ENCODE measurements at places on chromosomes 12 and 14.

DNA sequence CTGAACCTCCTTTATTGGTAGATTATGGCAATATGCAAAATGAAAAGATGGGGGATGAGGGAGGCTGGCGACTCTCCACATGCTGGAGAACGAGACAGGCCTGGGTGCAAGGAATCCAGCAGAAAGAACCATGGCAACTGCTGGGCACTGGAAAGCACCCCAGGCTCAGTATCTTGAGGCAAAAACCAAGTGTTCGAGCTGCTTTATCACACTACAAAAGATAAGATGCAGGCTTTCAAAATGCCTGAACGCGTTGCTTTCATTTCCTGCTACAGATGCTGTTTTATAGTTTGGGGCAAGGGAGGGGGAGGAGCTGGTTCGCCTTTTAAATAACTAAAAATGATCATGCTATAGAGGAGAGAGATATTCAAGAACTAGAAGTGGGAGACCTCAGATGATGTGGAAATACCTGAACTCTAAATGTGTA is 38.9 kb downstream of the NIN start:
- peak; percentile 7 for DNase-seq

GRCh38 chr14:89384023-89384422 is 33.0 kb downstream of the FOXN3 start:
- no peak for DNase-seq

DNA sequence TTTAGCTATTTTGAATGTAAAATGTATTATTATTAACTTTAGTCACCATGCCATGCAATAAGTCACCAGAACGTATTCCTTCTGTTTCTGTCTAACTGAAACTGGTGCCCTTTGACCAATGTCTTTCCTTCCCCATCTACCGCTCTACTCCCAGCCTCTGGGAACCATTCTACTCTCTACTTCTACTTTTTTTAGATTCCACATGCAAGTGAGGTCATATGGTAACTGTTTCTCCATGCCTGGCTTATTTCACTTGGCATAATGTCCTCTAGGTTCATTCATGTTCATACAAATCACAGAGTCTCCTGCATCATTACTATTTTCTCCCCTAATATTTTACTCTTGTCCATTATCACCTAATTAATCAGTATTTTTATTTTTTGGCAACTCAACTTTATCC is 160.1 kb downstream of the TMX1 start:
- no peak for DNase-seq

DNA sequence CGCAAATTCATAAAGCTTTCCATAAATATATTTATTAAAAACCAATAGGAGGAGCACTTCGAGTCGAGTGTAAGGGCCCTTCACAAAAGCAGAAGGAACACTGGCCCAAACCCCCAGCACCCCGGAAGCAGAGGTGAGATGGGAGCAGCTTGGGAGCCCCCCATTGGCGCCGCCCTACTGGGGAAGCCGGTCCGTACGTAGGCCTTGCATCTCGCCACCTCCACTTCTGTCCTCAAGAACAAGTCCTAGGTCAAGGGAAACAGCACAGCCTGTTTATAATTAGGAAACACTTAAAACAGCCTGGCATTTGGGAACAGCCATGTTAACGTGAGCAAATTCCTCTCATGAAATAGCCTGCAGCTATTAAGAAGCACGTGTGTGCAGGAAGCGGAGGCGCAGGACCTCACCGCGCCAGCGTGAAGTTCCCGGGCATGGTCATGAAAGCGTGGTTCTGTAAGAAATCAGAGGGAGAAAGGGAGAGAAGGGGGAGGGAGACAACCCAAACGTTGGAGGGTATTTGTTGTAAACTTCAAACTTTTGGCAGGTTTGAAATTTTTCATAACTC is 7.7 kb downstream of the ANKRD9 start:
- DNase-seq: no peak

DNA sequence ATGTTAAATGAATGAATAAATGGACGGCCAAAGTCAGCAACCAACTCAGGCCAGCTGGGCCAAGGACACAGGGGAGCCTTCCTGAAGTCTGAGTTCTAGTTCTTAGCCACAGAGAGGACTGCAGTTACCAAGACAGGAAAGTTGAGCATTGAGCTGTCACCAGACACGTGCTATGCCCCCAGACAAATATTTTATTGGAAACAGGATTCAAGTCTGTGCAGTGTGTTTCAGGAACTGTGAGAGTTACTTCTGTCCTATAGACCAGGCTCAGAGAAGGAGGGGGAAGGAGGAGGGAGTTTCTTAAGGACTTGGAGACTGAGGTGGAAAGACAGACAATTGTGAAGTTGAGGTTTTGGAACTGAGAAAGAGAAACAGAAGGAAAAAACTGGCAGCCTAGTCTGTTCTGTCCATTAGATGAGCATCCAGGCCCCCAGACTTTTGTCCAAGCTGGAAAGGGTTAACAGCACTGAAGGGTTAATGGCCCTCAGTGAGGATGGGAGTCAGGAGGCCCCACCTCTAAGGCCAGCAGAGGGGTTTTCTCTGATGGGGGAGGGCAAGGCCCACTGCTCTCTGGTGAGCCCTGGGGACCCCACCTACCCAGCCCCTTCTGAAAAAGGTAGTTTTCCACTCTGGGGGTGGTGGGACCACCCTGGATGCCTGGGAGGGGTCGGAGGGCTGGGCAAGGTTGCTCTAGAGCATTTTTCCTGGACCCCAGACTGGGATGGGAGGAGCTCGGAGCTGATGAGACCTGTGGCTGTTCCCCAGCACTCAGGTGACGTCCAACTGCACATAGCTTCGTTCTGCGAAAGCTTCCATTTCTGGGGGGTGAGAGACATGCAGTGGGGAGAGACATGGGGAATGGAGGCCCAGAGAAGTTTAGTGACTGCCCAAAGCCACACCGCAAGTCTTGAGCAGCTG is 6.9 kb upstream of the CMKLR1 start:
- DNase-seq: no peak

DNA sequence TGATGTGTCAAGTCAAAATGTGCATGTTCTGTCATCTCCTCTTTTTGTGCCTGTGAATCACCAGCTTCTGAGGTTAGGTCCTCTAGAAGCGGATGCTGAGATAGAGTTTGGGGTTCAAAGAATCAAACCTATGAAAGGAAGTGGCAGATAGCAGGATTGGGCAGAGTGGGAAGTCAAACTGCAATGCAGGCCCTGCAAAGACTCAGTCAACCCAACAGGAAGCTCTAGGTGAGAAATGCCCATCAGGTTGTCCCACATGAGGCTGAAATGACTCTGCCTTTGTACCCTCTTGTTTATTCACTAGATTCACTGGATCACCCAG is 4.5 kb upstream of the MIA2 start:
- DNase-seq: peak; percentile 21

GRCh38 chr12:131105351-131105735 is 151.6 kb downstream of the ADGRD1 start:
- no peak for DNase-seq

DNA sequence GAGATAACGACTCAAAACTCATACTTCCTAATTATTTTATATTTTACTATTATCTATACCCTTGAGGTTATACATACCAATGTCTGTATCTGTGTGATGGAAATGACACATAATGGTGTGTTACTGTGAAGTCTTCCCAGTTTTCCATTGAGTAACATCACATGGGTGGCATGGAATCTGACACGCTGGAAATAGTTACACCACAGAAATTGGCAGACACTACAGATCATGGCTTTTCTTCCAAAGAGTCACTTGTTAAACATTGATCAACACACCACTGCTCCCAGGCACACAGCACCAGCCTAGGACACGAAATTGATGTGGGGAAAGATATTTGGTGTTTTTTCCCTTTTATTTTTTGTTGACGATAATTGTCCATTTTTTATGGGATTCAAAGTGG is 33.0 kb upstream of the VWF start:
- no peak for DNase-seq

DNA sequence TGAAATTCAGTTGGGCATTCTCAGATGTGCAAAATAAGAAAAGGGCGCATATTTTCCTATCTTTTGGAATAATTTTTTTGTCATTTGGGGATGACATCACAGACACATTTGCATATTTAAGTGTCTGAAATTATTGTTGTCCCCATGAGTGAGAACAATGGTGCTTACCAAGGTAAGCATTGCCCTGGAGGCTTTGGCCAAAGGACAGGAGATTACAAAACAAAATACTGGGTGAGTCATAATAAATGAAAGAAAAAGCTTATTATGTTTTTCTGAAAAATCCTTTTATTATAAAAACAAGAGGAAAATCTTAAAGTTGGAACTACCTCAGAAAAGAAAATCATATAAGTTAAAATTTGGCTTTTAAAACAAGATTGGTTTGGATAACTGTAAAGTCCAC is 254.9 kb downstream of the BTG1 start:
- no peak for DNase-seq

- DNase-seq: no peak
Observed at GRCh38 chr14:99937475-99938244, 127.6 kb upstream of the EVL start.

DNA sequence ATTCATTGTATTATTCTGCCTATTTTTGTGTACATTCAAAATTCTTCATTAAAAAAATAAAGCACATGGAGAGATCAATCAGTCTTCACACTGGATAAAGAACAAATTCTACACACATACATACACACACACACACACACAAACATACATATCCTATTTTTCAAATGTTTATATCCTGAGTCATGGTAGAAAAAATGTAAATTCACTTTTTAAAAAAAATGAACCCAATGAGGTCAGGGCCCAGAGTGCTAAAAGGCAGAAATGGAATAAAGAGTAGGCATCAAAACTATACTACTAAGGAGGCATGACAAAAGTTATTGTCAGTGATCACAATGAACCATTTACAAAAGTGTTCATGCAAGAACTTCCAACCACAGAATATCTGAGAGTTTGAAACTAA is 17.3 kb downstream of the GALC start:
- no peak for DNase-seq

DNA sequence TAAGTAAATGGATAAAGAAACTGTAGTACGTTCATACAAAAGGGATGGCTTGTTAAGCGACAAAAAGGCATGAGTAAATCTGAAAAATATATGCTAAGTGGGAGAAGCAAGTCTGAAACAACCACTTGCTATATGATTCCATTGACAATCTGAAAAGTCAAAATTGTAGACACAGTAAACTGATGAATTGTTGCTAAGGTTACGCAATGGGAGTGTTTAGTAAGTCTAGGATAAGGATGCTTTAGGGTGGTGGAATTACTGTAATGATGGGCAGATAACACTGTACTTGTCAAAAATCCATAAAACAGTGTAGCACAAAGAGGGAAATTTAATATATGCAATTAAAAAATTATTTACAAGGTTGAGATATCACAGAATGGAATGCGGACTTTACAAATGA is 984.9 kb downstream of the FSCB start:
- no peak for DNase-seq

DNA sequence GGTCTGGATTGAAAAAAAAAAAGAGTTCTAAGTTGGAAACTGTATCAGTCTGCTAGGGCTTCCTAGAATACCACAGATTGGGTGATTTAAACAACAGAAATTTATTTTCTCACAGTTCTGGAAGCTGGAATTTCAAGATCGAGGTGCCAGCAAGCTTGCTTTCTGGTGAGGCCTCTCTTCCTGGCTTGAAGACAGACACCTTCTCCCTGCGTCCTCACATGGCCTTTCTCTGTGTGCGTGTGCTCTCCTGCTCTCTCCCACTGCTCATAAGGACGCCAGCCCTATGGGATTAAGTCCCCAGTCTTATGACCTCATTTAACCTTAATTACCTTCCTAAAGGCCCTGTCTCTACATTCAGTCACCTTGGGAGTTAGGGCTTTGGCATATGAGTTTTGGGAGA is 215.5 kb downstream of the PIK3C2G start:
- no peak for DNase-seq

GRCh38 chr12:70317781-70318180 is 48.3 kb upstream of the KCNMB4 start:
- no peak for DNase-seq

DNA sequence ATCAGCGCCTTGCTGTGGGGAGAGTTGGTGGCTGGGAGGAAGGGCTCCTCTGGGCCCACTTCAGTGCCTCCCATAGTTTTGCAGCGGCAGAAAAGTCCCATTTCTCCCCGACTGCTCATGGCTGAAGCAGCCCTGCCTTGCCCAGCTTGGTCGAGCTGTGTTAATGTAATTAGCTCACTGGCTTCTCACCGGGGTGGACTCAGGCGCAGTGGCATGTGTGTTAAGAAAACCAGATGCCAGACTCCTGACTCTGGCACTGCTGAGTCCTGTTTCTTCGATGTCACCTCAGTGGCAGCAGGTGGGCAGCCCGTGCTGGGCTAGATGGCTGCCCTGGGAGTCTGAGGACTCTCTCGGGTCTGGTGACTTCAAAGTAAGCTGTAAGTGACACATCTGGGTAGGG is 47.4 kb downstream of the CHST11 start:
- DNase-seq: no peak

DNA sequence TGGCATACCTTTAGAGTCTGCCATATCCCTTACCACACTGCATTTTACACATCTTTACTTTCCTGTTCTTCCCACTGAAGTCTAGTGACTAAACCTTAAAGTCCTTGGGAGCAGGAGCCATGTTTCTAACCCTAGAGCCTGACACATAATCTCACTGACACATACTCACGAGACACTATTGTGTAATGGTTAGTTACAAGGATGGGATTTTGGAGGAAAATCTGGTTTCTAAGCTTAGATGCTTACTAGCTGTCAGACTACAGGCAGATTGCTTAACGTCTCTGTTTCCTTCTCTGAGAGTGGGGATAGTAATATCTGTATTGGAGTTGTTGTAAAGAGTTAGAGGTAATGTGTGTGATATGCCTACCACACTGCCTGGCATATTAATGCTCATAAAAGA is 6.2 kb upstream of the DYRK4 start:
- DNase-seq: no peak

- DNase-seq: no peak
Observed at GRCh38 chr12:63450816-63451215, 217.5 kb downstream of the DPY19L2 start.

- DNase-seq: no peak
Observed at GRCh38 chr14:56414236-56414635, 165.4 kb upstream of the TMEM260 start.

DNA sequence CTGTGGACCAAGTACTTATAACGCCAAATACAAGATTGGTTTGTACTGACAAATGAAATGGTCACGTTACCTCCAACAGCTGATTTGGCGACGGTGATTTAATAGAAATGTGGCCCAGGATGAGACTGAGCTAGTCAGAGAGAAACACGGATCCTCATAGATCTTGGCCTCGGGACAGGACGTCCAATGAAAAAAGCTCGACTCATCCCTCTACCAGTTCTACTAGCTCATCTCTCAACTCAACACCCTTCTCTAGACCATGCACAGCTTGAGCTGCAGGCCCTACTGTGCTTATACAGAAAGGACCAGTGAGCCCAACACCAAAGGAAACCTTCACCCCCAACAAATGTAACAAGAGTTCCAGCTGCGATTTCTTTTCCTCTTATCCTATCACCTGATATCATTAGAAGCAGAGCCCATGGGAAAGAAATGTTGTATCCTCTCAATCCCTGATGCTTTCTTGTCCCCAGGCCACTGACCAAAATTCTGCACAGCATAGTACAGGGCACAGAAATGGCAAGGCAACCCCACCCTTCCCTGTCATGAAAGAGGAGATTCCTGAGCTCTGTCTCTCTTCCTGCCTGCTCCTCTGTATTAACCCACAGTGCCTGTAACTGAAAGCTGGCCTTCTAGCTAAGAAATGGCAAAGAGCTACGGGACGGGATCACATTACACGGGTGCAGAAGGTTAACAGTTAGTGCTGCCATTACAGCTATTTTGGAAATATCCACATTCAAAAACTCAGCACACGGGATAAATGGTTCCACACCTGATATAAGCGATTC is 39.2 kb downstream of the DICER1 start:
- DNase-seq: no peak

GRCh38 chr12:114903083-114903691 is 219.2 kb upstream of the TBX3 start:
- DNase-seq: no peak
